ENCODE measurements at places on chromosomes 7 and 10.

- DNase-seq, result no peak
Measured at GRCh38 chr7:85681241-85681640, 494.4 kb upstream of the SEMA3D start.

DNA sequence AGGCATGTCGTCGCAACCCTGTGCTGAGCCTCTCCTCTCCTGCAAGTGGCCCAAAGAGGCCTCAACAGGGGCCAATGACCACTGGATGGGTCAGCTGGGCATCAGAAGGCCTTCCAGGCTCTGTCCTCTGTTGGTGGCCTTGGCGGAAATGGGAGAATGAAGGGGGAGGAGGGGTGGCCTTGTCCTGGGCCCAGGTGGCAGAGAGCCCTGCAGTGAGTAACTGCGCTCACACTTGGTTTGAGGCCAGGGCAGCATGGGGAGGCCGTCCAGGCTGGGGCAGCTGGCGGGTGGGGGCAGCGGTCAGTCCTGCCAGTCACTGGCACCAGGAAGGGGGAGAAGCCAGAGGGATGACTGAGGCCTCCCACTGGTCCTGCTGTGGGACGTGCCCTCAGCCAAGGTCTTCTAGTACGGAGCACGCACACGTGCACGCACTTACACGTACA is 59.8 kb downstream of the LHPP start:
- DNase-seq, result no peak

GRCh38 chr10:73647211-73647874 is 6.1 kb upstream of the MYOZ1 start:
- DNase-seq, result peak; percentile 27

- DNase-seq, result peak; percentile 32
Measured at GRCh38 chr7:99111591-99111990, 32.3 kb downstream of the SMURF1 start.

- DNase-seq, result no peak
Measured at GRCh38 chr7:26167303-26167934, 15.4 kb downstream of the NFE2L3 start.

- no peak for DNase-seq
Measured at GRCh38 chr10:27258838-27259812, 18.5 kb upstream of the ACBD5 start.

- no peak for DNase-seq
Measured at GRCh38 chr7:122303531-122304318, 825 bp downstream of the FEZF1 start.

- DNase-seq, result peak; percentile 5
Measured at GRCh38 chr7:38660427-38661099, 29.4 kb upstream of the AMPH start.

- DNase-seq, result no peak
Measured at GRCh38 chr7:15167912-15168311, 265.4 kb upstream of the DGKB start.

DNA sequence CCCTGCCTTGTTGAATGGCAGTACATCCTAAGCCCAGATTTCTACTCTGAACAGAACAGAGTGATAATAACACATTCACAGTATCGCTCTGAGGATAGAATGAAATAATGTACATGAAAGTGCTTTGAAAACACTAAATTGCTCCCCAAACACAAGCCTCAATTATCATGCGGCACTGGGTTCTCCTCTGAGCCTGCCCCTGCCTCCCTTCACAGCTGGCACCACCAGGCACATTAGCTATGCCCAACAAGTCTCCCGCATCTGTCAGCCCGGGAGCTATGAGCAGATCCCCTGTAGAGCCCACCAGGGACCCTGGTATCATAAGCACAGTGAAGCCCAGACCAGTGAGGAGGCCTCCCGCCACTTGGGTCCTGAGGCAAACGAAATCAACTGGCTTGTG is 405.5 kb downstream of the GRID1 start:
- DNase-seq, result no peak

- DNase-seq, result no peak
Measured at GRCh38 chr10:126926568-126926967, 21.3 kb downstream of the DOCK1 start.

DNA sequence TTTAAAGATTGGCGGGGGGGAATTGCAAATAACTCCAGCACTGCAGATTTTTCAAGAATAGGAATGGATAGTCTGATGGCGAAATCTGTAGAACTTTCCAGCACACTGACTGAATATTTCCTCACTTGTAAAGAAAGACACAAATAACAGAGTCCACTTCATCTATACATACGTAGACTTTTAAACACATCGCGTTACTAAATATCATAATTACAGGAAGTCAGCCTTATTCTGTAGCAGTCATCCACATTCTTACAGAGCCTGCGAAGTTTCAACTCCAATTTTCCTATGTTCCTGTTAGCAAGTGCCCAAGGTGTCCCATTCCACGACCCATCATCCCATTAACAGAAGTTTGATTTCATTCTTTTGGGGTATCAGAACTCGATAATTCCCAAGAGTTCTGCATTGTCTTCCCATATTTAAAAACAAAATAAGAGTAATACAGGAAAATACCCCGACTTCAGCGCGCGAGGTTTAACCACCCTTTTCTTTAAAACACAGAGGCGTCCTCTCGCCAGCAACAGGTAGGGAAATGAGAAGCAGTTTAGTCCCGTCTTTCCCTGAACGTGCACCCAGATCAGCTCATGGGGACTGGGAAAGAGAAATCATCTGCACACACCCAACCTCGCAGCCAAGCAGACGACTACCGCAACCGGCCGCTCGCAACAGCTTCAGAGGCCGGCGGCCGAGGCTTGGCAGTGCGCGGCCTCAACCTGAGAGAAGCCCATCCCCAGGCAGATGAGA is 880 bp downstream of the HERC4 start:
- peak; percentile 45 for DNase-seq

DNA sequence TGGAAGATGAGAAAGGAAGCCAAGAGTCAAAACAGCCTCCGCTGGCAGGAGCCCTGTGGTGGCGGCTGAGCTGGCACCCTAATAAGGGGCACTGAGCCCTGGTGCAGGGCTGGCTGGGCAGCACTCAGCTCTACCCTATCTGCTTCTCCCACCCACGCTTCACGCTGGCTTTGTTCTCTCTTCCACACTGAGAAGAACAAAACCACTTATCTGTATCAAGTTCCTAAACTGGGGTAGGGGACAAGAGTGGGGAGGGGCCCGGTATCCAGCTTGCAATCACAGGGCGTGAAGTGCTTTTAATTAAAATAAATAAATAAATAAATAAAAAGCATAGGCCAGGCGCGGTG is 52.1 kb downstream of the FAM53B start:
- DNase-seq, result no peak

DNA sequence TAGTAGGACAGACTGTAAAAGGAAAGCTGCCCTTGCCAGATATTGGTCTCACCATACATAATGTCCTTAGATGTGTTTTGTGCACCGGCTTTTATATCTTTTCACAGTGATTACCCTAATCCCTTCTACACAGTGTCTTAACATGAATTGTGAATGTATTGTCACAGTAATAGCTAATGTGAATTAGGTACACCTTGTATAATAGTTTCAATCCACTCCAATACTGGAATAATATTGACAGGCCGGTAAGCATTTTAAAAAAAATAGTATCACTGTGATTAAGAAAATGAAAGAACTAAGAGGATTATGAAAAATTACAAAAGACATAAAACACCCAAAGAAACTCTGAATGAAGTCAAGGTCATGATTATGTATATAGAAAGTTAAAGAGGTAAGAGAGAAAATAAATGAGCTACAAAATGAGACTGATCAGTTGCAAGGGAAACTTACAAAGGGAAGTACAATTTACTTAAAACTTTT is 420.9 kb downstream of the PLXDC2 start:
- no peak for DNase-seq

DNA sequence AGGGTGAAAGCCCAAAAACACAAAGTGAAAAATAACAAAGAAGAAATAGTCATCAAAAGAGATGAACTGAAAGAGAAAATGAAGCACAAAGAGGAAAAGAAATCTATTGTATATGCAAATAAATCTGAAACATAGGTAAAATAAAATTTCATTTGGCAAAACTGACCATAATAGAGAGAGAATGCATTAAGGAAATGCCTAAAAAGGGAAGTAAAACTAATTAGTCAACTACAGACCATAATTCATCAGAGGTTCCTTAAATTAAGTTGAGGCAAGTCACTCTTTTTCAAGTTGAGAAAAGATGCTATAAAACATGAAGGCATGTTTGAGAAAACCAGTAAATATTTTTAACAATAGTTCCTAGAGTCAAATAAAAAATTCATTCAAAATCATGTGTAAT is 233.3 kb downstream of the LRRN3 start:
- no peak for DNase-seq

GRCh38 chr7:79332091-79332490 is 121.4 kb downstream of the MAGI2 start:
- no peak for DNase-seq

GRCh38 chr10:1063232-1063865 is 7.2 kb downstream of the WDR37 start:
- no peak for DNase-seq

DNA sequence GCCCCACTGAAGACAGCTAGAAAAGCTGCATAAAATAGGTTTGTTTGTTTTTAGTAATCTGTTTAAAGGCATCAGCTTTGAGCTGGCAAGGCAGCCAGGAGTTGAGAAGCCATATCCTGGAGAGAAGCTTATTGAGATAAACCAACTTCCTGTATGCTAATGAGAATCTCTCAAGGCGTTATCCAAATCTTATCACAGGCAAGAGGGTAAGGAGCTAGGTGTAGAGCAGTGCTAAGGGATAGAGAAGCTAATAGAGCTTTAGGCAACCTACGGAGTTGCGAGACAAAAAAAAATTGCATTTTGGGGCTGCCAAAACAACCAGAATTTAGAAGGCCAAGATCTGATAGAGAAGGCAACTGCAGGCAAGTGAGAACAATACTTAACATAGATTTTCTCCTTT is 641.6 kb downstream of the SH2D4B start:
- DNase-seq, result no peak

- DNase-seq, result no peak
Measured at GRCh38 chr7:95527776-95528250, 42.1 kb downstream of the ASB4 start.

DNA sequence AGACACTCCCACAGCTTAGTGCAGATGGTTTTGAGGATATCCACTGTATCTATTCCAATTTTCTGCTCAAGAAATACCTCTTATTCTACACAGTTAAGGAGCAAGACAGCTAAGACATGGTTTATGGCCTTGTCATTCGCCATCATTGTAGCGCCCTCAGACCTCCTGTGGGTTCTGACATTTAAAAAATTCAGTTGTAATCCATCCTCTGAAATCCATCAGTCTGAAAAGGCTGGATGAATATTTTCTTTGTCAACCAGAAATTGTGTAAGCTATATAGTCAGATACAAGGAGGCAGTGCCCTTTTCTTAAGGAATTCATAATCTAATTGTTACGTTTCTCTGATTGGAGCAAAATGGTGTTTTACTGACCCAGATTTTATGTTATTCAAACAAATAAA is 353.6 kb downstream of the GALNT17 start:
- DNase-seq, result no peak

DNA sequence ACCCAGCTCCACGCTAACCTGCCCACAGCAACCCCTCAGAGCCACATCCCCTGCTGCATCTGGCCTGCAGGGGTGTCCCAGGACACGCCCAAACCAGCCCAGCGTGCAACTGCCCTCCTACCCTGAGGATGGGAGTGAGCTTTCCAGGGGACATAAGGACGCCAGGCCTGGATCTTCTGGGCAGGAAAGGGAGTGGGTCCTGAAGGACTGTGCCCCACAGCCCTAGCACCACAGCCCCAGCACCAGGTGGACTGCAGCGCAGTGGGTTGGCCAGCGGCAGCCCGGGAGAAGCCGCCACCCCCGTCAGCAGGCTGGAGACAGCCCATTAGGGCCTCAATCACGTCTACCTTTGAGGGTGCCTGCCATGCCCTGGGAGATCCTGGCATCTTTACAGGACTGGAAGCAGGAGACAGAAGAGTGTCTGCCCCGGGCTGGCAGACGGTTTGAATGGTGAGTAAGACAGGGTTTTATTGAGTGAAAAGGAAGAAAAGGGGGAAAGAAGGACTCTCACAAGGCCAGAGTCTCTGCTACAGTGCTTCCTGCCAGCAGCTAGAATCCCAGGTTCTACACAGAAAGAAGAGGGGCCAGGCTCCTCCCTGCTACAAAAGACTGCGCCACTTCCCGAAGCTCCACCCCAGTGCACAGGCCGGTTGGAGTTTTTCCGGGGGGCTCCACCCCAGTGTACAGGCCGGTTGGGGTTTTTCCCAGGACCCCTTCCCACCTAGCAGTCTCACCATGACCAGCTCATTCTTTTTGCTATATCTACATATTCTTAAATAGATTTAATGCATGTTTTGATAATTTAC is 69.8 kb upstream of the KCTD7 start:
- no peak for DNase-seq

- no peak for DNase-seq
Measured at GRCh38 chr10:110058212-110058611, 50.4 kb downstream of the ADD3 start.

DNA sequence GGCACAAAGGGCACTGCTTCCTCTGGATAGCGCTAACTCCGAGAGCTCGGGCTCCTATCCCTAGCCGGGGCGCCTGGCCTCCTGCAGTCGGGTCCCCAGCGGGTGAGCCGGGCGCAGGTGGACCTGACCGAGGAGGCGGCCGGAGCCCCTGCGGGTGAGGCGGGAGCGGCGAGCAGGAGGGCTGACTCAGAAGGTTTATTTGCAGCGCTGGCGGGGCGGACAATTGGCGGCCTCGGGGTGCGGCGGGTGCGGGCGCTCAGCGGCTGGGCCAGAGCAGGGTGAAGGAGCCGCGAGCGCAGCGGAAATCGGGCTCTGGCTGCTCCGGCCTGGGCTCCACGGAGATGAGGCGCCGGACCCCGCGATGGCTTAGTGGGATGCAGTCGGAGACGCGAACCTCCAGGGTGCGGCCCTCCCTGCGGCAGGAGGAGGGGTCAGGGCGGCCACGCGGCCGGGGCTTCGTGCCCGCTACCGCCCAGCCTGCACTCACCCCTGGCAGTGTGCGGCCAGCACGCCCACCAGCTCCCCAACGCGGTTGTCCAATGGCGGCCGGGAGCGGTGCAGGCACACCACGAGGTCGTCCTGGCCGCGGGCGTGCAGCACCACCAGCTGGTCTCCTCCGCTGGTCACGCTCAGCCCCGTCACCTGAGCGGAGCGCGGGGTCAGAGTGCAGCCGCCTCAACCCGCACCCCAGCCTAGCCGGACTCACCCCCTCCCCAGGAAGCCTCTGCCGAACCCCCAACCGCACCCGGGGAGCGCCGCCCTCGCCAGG is 16.1 kb downstream of the MYO1G start:
- DNase-seq, result no peak

DNA sequence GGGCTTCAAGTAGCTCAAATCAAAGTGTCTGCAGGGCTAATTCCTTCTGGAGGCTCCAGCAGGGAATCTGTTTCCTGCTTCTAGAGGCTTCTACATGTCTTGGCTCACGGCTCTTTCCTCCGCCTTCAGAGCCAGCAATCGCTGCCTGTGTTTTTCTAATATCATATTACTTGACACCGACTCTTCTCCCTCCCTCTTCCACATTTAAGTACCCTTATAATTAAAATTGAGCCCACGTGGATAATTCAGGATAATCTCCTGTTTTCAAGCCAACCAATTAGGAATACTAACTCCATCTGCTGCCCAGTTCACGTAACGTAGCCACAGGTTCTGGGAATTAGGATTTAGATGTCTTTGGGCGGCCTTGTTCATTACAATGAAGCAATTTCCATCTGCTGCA is 372.2 kb downstream of the DPP6 start:
- no peak for DNase-seq
